ENCODE measurements at places on chromosomes 12 and 14. TPM values are rescaled to one million over a fixed set of nuclear protein-coding genes. Genes with fewer than 3 reads are reported as not detected.
A peak's percentile ranks its signal among the peaks of the same experiment; 100 is the strongest.

DNA sequence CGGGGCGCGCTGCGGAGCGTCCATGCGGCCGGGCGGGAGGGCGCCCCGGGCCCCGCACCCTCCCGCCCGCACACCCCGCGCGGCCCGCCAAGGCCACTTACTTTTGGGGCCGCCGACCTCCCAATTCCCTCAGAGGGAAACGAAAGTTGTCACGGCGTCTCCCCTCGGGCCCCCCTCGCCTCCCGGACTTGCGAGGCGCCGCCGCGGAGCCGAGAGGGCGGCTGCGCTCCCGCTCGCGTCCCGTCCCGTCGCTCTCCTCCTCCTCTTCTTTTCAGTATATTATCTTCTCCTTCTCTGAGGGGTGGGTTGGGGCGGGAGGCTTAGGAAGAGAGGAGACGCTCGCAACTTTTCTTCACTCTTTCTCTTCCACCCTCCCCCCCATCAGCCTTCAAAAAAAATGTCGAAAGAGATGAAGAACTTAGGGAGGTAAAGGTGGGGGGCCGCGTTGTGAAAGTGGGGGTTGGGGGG is 613 bp downstream of the DUSP16 start:
- H3K36me3 ChIP-seq: no peaks in the 10 kb centered on the region
- peak overlapping the region; percentile 86 for H3K27ac ChIP-seq
- peak overlapping the region; percentile 86 for H3K4me3 ChIP-seq
- peak; percentile 52 for DNase-seq
- no peaks in the 10 kb centered on the region for H3K4me1 ChIP-seq

DNA sequence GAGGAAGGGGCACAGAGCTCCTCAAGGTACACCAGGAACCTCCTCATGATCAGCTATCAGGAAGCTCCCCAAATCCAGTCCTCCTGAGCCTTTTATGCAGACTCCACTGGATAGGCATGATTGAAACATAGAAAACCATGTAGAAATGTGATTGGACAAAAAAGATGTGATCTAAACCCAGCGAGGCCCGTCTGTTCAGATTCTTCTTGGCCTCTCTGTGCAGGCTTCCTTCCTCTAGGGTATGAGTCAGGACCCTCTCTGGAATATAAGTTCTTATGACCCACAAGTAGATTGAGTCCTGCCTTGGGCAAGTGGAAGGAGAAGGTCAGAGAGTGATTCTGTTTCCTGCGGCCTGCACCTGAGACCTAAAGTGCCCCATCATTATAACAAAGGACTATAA is 166.3 kb downstream of the PHLDA1 start:
- peaks cover under 1% of the 10 kb centered on the region for H3K4me1 ChIP-seq
- H3K27ac ChIP-seq: no peak overlapping the region
- DNase-seq: no peak
- no peaks in the 10 kb centered on the region for H3K36me3 ChIP-seq
- H3K27me3 ChIP-seq: no peaks in the 10 kb centered on the region
- H3K4me3 ChIP-seq: no peak overlapping the region

GRCh38 chr14:69471436-69471835 is 13.1 kb upstream of the PLEKHD1 start:
- no peaks in the 10 kb centered on the region for H3K36me3 ChIP-seq
- H3K27ac ChIP-seq: no peak overlapping the region
- DNase-seq: no peak
- H3K4me3 ChIP-seq: no peak overlapping the region
- no peaks in the 10 kb centered on the region for H3K27me3 ChIP-seq
- no peaks in the 10 kb centered on the region for H3K4me1 ChIP-seq

DNA sequence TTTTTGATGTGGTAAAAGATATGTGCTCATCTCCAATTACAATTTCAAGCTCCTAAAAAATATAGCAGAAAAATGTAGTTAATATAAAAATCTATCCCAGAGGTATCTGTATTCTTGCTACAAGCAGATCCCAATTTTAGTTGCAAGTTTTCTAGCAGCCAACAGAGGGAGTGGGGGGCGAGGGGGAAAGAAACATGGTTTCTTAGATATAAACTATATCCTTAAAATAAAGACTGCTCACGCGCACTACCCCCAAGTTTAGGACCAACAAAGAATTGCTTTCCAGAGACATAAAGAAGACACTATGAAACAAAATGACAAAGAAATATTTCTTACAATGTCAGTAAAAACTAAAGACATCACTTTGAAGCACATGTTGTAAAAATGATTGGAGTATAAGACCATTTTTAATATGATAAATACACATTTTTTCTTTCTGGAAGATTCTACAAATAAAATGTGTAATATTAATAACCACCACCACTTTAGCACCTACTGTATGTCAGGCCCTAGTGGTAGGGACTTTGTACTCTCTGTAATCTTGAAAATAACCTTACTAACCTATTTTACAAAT is 5.4 kb downstream of the MAGOHB start:
- peaks cover 42% of the 10 kb centered on the region for H3K36me3 ChIP-seq
- no peak overlapping the region for H3K27ac ChIP-seq
- peaks cover 4% of the 10 kb centered on the region for H3K4me1 ChIP-seq
- DNase-seq: peak; percentile 19
- H3K4me3 ChIP-seq: no peak overlapping the region

PLA2G1B gene
- total RNA-seq: not detected

DNA sequence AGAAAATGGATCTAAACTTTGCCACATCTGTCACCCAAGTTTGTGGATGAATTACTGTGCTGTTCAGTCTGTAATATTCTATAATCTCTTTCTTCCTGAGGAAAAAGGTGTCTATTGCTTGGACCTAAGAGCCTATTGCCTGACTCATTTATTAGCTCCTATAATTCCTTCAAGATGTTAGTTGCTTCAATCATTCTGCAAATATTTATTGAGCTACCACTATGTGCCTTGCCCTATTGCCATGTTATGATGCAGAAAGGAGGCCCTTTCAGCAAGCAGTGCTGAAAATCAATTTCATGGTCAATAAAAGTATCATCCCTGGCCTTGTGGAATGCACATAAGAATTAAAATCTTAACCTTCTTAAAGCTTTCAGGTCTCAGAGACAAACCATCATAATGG is 113.6 kb downstream of the CCER1 start:
- no peaks in the 10 kb centered on the region for H3K27me3 ChIP-seq
- no peak overlapping the region for H3K27ac ChIP-seq
- no peak overlapping the region for H3K4me3 ChIP-seq
- no peaks in the 10 kb centered on the region for H3K36me3 ChIP-seq
- no peak for DNase-seq

KRT71 gene
- total RNA-seq: not detected

DNA sequence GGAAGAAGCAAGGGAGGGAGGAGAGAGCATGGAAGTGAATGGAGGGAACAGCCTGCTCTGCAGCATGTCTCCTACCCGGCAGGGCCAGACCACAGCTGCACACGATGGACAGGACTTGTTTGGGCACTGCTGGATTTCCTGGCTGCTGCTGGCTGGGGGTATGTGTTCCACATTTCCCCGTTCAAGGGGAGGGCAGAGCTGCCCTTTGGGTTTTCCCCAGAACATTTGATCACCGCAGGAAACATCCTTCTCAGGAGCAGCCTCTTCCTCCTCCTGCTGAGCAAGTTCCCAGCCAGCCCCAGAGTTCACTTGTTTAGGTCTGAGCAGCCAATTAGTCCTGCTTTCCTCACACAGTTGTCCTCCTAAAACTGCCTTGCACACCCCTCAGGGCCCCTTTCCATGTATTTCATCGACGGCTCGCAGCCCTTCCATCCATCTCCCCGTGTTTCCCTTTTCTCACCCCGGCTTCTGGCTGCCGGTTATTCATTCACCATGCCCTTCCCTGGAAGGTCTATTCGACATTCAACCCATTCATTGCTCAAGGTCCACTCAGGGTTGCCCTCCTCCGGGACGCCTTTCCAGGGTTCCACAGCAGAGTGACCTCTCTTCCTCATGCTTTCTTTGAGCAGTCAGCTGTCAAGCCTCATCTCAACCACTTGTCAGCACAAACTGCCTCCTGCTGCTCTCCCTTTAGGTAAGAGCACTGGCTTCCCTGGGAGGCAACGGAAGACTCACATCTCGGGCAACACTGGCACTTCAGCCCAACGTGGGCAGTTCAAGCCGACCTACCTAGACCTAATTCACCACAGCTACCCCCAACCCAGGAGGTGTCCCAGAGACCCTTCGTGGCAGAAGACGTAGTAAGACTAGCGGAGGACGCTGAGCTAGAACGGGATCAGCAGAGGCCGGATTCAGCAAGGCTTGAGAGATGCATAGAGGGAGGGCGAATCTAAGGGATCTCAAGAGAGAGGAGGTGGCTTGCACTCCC is 20.1 kb upstream of the ANO2 start:
- H3K36me3 ChIP-seq: no peaks in the 10 kb centered on the region
- no peak overlapping the region for H3K4me3 ChIP-seq
- DNase-seq: peak; percentile 91
- no peaks in the 10 kb centered on the region for H3K27me3 ChIP-seq
- no peak overlapping the region for H3K27ac ChIP-seq
- peaks cover 16% of the 10 kb centered on the region for H3K4me1 ChIP-seq

JAG2 gene
- total RNA-seq: 17.3 TPM

GRCh38 chr14:90547968-90548367 is 151.1 kb downstream of the CALM1 start:
- no peaks in the 10 kb centered on the region for H3K36me3 ChIP-seq
- no peak overlapping the region for H3K4me3 ChIP-seq
- H3K4me1 ChIP-seq: no peaks in the 10 kb centered on the region
- H3K27ac ChIP-seq: no peak overlapping the region
- DNase-seq: no peak

- no peak overlapping the region for H3K27ac ChIP-seq
- H3K27me3 ChIP-seq: no peaks in the 10 kb centered on the region
- no peak overlapping the region for H3K4me3 ChIP-seq
- peak; percentile 76 for DNase-seq
- H3K4me1 ChIP-seq: no peaks in the 10 kb centered on the region
Observed at GRCh38 chr14:45716572-45716971, 463.6 kb upstream of the MIS18BP1 start.

- no peak overlapping the region for H3K4me3 ChIP-seq
- H3K4me1 ChIP-seq: peaks cover 7% of the 10 kb centered on the region
- no peaks in the 10 kb centered on the region for H3K27me3 ChIP-seq
- no peak overlapping the region for H3K27ac ChIP-seq
Observed at GRCh38 chr12:40976546-40976945, 211.6 kb upstream of the PDZRN4 start.

GRCh38 chr14:99012703-99013102 is 259.3 kb downstream of the BCL11B start:
- no peak overlapping the region for H3K4me3 ChIP-seq
- no peaks in the 10 kb centered on the region for H3K36me3 ChIP-seq
- no peak overlapping the region for H3K27ac ChIP-seq
- no peaks in the 10 kb centered on the region for H3K27me3 ChIP-seq

GRCh38 chr14:61234215-61234916 is 46.8 kb downstream of the TMEM30B start:
- H3K36me3 ChIP-seq: no peaks in the 10 kb centered on the region
- no peak overlapping the region for H3K4me3 ChIP-seq
- no peaks in the 10 kb centered on the region for H3K27me3 ChIP-seq
- no peak for DNase-seq

PROX2 gene
- not detected for total RNA-seq

SOX5 gene
- 16.5 TPM for total RNA-seq

NANOG gene
- total RNA-seq: not detected

DNA sequence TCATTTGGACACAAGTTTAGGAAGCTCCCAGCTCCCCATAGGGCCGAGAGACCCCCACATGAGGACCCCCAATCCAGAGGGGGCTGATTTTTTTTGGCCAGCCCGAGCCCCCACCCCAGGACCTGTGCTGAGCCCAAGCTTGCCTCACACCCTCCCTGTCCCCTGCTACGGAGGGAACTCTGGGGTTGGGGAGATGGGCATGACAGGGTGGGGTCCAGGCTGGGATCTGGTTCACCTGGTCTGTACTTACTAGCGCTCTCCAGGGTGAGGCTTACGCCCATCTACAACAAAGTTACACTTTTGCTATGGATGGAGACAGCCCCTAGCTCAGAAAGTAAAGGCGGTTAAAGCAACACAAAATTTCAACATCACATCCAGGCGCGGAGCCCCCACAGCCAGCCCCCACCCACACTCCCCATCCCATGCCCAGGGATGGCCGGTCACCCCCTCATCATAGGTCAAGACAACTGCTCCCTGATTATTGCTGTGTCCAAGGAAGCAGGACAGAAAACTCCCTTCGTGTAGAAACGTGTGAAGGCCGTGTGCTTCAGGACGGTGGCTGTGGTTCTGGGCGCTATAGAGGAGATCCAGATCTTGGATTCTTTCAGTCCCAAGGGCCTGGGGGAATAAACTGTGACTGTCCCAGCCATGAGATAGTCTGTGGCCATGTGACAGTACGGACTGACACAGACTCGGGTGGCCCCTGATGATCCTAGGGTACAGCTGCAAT is 10.7 kb downstream of the SLC25A29 start:
- no peaks in the 10 kb centered on the region for H3K27me3 ChIP-seq
- H3K4me1 ChIP-seq: no peaks in the 10 kb centered on the region

DNA sequence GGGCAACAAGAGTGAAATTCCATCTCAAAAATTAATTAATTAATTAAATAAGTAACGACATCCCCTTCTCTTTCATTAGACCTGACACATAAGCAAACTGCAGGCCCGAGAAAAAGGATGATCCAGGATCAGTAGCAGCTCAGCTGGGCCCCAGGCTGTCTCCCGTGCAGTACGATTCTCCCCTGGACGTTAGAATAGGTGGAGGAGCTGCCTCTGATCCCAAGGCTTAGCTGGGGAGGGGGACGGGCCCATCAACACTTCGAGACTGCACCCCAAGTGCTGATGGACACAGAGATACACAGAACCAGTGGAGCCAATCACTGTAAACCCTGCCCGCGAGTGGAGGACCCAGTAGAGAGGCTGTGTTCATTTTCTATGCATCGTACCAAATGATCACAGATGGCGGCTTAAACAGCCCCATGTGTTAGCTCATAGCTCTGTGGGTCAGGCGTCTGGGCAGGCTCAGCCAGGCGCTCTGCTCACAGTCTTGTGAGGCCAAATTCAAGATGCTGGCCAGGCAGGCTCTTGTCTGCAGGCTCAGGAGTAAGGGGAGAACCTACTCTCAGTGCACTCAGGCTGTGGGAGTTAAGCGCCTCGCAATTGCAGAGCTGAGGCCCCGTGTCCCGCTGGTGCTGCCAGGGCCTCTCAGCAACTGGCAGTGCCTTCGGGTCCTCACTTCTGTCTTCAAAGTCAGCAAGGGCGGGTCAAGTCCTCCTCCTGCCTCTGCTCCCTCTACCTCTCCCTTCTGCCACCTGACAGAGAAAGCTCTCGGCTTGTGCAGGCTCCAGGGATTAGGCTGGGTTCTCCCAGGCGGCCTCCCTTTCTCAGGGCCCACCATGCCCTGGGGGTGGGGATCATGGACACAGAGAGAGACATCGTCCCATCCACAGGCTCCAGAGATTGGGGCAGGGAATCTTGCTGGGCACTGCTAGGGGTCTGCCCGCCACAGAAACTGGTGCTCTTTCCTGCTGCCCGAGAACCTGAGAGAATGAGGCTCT is 26.4 kb downstream of the RIMBP2 start:
- H3K27me3 ChIP-seq: peaks cover 34% of the 10 kb centered on the region
- no peak for DNase-seq
- no peak overlapping the region for H3K4me3 ChIP-seq
- H3K36me3 ChIP-seq: no peaks in the 10 kb centered on the region
- H3K27ac ChIP-seq: no peak overlapping the region

DNA sequence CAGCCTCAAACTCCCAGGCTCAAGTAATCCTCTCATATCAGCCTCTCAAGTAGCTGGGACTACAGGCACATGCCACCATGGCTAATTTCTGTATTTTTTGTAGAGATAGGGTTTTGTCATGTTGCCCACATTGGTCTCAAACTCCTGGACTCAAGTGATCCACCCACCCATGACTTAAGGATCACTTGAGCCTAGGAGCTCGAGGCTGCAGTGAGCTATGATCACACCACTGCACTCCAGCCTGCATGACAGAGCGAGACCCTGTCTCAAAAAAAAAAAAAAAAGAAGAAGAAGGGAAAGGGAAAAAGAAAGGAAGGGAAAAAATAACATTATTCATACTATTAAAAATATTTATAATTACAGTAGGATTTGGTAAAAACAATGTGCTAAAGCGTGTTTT is 19.2 kb downstream of the EPS8 start:
- H3K4me1 ChIP-seq: peaks cover 12% of the 10 kb centered on the region
- no peaks in the 10 kb centered on the region for H3K36me3 ChIP-seq
- DNase-seq: no peak
- H3K27ac ChIP-seq: no peak overlapping the region
